ENCODE measurements at places on chromosomes 1 and 21.

DNA sequence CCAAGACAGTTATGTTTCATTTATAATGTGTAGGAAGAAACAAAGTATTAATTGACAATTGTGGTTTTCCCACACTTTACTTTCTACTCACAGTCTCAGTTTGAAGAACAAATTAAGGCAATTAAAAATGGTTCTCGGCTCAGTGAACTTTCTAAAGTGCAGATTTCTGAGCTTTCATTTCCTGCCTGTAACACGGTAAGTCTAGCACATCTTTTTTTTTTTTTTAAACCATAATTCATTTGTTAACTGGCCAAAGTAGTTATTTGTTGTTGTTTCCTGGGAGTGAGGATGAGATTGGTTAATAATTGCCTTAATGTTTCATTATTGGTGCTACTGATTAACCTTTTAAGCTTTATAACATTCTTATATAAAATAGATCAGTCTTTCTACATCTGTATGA, 75.1 kb downstream of the VPS26C start:
- no peak for DNase-seq

DNA sequence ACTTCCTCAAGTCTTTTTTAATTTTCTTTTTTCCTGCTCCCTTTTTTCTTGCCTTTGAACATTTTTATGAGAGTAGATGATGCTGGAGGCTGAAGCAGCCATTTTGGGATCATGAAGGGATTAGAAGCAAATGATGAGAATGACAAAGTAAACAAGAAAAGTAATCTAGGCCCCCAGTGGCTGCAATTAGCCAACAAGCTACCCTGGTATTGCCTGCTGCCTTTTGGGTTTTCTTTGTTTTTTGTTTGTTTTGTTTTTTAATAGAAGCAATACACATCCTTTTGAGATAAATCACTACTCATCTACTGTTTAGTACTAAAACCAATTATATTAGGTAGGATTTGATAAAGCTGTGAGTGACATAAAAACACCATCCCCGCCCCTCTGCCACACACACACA, 280.7 kb upstream of the ADGRL2 start:
- DNase-seq, result no peak

DNA sequence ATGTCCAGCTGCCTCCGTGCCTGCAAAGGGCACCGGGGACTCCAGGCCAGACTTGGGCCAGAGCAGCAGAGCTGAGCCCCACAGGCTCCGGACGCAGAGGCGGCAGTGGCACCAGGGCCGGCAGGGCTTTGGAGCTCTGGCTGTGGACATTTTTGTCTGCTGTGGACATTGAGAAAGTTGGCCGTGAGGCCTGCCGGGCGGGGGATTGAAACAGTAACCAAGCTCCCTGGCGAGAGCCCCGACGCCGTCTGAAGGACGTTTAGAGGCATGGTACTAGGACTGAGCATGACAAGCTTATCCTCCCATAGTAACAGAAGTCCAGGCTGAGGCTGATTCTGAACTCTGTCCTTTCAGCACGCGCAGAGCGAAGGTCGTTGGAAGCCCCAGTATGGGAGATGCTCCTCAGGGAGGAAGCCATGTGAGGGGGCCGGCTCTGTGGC, 323.8 kb downstream of the AMY1C start:
- DNase-seq, result no peak

GRCh38 chr1:59072583-59072947, 224.3 kb upstream of the FGGY start:
- DNase-seq, result no peak

GRCh38 chr1:203682473-203683383, 56.1 kb downstream of the ATP2B4 start:
- DNase-seq, result peak; percentile 62

- no peak for DNase-seq
Observed at GRCh38 chr1:183027791-183028190, 4.6 kb downstream of the LAMC1 start.

DNA sequence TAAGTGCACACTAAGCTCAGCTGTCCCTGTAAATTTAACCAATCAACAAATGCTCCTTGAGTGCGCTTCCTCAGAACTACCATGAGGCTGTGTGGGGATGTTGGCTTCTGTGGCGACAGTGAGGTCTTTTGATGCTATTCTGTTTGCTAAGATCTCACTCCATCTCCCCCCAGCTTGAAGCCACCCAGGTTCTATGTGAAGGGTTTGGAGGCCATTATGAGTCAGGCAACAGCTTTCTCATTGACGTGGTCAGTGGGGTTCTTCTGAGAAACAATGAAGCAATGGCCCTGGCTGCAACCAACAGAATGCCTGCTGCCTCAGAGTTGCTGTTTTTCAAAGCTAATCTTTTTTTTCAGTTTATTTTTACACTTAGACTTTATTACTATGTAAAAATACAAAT, 205.5 kb downstream of the PTBP2 start:
- DNase-seq, result no peak

GRCh38 chr1:219559899-219560298, 53.0 kb downstream of the ZC3H11B start:
- DNase-seq, result no peak

DNA sequence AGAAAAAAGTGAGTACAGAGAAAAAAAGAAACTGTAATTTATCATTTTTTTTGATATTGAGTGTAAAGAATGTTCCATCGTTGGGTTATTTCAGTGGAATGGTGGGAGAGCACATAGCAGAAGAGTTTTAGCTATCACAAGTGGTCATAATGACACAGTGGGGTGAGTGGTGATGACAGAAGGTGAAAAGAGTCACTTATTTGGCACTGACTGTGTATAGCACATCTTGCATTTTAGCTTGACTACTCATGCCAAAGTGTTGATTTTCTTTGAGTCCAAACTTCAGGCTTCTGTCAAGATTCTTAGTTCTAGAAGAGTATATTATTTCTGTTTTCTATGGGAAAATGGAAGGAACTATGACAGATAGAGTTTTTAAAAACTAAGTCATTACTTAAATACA, 261.2 kb downstream of the GRIK1 start:
- no peak for DNase-seq

GRCh38 chr1:209802780-209803152, 3.2 kb downstream of the IRF6 start:
- no peak for DNase-seq

GRCh38 chr1:231512147-231512698, 16.2 kb upstream of the TSNAX start:
- no peak for DNase-seq

GRCh38 chr1:208393826-208394225, 149.6 kb upstream of the PLXNA2 start:
- no peak for DNase-seq

- no peak for DNase-seq
Observed at GRCh38 chr21:32951041-32951440, 74.7 kb upstream of the OLIG2 start.

DNA sequence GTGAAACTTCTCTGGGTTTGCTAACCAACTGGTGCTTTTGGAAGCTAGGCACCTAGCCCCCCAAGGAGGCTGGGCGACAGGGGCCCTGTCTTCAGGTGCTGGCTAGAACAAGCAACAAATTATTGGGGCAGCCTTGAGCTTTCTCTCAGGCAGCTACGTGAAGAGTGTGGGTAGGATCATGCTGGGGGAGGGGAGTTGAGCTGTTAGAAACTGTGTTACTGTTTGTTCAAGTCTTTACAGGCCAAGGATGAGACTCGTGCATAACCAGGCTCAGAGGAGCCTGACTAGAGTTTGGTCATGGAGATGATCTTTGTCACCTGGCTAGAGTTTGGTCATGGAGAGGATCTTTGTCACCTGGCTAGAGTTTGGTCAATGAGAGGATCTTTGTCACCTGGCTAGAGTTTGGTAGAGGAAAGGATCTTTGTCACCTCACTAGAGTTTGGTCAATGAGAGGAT, 12.6 kb upstream of the SCCPDH start:
- no peak for DNase-seq

DNA sequence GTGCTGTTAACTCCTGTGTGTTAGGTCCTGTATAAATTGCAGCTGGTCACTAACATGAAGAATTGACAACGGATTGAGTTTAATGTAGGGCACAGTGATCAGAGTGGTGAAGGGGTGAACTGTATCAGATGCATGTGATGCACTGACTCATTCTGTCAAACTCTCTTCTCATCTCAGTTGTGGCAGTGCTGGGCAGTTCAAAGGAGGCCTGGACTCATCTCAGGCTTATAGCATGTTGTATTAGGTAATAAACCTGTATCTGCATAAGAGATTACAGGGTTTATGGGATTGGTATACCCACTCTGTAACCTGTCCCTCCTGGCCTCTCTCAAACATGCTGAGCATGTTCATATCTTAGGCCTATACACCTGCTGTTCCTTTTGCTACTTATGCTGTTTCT, 12.4 kb upstream of the GBP3 start:
- no peak for DNase-seq

- no peak for DNase-seq
Observed at GRCh38 chr1:230393722-230394121, 32.4 kb downstream of the PGBD5 start.

GRCh38 chr1:40450495-40451237, 390 bp downstream of the ZFP69B start:
- peak; percentile 88 for DNase-seq

GRCh38 chr1:204882479-204882878, 11.8 kb downstream of the NFASC start:
- DNase-seq, result no peak

DNA sequence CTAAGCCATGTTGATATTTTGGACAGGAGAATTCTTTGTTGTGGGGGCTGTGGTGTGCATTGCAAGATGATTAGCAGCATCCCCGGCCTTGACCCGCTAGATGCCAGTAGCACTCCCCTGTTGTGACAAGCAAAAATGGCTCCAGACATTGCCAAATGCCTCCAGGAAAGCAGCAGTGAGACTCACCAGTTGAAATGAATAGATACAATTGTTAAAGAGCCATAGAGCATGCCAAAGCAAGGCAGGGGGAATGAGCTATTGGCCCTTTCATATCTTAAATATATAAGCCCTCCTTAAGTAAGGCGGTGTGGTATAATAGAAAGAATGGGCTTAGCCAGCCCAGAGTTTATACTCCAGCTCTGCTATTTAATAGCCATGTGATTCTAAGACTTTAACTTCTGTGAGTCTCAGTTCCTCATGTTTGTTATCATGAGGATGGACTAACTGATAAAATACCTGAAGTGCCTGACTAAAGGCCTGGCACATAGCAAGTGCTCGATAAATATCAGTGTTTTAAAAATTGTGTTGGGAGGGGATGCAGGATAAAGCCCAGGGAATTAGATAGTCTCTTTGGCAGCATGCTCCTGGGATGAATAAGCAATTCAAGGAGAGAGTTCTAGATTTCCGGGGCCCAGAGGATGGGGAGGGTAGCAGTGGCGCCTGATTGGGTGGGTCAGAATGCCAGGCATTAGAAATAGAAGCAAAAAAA, 21.1 kb upstream of the RGS4 start:
- no peak for DNase-seq

GRCh38 chr1:209291715-209292114, 291.8 kb upstream of the CAMK1G start:
- no peak for DNase-seq

DNA sequence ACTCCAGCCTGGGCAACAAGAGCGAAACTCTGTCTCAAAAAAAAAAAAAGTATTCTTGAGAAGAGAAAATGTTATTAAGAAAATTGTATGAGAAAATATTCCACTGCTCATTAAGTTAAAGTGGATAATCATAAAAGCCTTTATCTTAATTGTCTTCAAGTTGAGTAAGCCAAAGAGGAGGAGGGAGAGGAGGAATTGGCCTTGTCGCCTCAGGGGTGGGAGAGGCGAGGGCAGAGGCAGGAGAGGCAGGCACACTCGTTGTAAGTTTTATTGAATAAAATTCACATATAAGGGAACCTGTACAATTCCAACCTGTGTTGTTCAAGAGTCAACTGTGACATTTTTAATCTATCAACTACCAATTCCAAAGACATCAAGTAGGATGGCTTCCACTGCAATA, 820.3 kb downstream of the USP25 start:
- no peak for DNase-seq

DNA sequence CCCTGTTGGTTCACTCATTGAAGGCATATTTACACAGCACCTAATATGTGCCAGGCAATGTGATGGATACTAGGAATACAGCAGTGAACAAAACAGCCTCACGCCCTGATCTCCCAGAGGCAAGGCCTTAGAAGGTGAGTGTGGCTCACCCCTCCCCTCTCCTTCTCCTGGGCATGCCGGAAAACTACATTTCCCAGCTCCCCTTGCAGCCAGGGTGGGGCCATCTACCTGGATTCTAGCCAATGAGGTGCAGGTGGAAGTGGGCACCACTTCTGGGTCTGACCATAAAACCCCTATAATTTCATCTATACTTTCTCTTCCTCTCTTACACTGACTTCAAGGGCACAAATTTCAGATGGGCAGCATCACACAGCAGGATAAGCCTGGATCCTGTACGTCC, 63.8 kb downstream of the FBXO2 start:
- DNase-seq, result no peak

- no peak for DNase-seq
Observed at GRCh38 chr1:117636637-117637425, 31.0 kb downstream of the TENT5C start.

Measured in stimulated activated CD4-positive, alpha-beta T cell treated with anti-CD3 and anti-CD28 coated beads, Interleukin-4, amount 100 ng/mL, for 24 hours (primary cell).